Daoy (cell line): ENCODE measurements at places on chromosomes 7 and 10. TPM values are rescaled to one million over a fixed set of nuclear protein-coding genes. Genes with fewer than 3 reads are reported as not detected.

The WDR86 gene
- 0.06 and 0.48 TPM in 2 replicates for total RNA-seq

The CPA1 gene
- total RNA-seq, result not detected in 2 replicates

The ADRB1 gene
- total RNA-seq, result not detected in 2 replicates

The DHX32 gene
- 28.1 and 28.5 TPM in 2 replicates for total RNA-seq

The ZMIZ2 gene
- 6.5 and 16.2 TPM in 2 replicates for total RNA-seq

The STEAP1B gene
- 20.2 and 31.4 TPM in 2 replicates for total RNA-seq

The RAPGEF5 gene
- 1.8 and 6.3 TPM in 2 replicates for total RNA-seq

The ASZ1 gene
- total RNA-seq, result not detected in 2 replicates

The ATP5MK gene
- total RNA-seq, result 588 and 606 TPM in 2 replicates

The SKIDA1 gene
- 0.29 and 1.3 TPM in 2 replicates for total RNA-seq

The SPOCK2 gene
- total RNA-seq, result 0.29 TPM in 1 of 2 replicates, not detected in the other

DNA sequence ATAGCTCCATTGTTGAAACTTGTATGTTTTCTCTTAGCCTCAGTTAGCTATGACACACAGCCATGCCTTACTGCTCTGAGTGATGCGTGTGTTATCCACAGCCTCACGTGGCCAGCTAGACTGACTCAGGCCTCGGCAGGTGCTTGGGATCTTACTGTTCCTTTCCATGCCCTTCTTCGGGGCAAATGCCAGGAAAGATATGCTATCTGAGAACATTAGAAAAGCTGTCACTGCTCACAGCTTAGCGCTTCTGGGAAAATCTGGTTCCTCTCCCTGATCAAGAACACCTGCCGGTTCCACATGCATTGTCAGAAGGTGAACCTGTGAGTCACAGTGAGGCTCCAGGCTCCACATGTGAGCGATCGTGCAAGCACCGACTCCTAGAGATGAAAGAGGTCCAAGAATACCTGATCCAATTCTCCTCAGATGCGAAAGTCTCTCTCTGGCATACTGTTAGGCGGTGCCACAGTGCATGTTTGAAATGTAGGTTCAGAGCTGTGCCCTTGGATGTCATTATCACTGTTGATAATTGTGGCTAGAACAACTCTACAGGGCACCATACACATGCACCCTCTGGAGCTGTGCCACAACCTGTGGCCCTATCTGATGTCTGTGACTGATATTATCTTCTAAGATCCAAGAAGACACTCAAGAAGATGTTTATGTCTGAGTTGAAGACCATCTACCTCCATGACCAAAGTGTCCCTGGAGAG lies 247.8 kb upstream of the IGFBP3 start:
- DNase-seq, result peak; percentile 60

GRCh38 chr7:110569486-110570205 lies 521.3 kb upstream of the LRRN3 start:
- no peak for DNase-seq

- DNase-seq, result no peak
Observed at GRCh38 chr10:35723992-35724391, 81.9 kb upstream of the FZD8 start.

GRCh38 chr7:54538122-54538521 lies 4.1 kb upstream of the VSTM2A start:
- DNase-seq, result no peak

DNA sequence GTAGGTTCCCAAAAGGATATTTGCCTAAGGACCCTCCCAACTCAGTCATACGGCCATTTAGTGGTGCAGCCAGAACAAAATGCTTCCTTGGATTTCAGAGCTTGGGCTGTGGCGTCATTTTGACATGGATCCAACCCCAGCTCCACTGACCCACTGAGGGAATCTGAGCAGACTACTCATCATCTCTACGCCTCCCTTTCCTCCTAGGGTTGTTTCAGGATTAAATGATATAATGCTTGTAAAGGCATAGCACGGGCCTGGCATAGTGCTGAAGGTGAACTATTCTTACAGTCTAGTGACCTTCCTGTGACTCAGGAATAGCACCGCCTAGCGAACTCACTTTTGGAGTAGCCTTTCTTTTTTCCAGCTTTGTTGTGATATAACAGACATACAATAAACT lies 70.3 kb upstream of the LOXL4 start:
- DNase-seq, result no peak

GRCh38 chr7:80609751-80610150 lies 28.7 kb upstream of the CD36 start:
- no peak for DNase-seq

- DNase-seq, result no peak
Observed at GRCh38 chr7:22730066-22730710, 3.2 kb downstream of the IL6 start.

DNA sequence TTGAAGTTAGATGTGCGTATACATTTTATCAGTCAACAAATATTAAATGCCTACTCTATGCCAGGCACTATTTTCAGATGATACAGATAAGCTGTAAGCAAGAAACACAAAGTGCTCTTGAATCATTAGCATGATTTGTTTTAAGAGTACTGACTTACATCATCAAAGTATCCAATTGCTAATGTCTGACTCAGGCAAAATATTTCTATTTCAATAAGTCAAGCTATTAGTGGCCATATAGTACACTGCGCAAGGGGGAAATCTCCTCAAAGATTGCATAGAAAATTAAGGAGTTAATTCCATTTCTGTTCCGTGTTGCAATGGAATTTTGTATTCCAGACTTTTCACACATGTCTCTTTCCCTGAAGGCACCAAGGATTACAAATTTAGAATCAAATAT lies 46.1 kb upstream of the DNAJC1 start:
- no peak for DNase-seq

- DNase-seq, result no peak
Observed at GRCh38 chr7:141708351-141708750, at the start of gene WEE2. WEE2 (plus strand) TSS chr7:141708353; CDS start chr7:141708759, 406 bp downstream.

DNA sequence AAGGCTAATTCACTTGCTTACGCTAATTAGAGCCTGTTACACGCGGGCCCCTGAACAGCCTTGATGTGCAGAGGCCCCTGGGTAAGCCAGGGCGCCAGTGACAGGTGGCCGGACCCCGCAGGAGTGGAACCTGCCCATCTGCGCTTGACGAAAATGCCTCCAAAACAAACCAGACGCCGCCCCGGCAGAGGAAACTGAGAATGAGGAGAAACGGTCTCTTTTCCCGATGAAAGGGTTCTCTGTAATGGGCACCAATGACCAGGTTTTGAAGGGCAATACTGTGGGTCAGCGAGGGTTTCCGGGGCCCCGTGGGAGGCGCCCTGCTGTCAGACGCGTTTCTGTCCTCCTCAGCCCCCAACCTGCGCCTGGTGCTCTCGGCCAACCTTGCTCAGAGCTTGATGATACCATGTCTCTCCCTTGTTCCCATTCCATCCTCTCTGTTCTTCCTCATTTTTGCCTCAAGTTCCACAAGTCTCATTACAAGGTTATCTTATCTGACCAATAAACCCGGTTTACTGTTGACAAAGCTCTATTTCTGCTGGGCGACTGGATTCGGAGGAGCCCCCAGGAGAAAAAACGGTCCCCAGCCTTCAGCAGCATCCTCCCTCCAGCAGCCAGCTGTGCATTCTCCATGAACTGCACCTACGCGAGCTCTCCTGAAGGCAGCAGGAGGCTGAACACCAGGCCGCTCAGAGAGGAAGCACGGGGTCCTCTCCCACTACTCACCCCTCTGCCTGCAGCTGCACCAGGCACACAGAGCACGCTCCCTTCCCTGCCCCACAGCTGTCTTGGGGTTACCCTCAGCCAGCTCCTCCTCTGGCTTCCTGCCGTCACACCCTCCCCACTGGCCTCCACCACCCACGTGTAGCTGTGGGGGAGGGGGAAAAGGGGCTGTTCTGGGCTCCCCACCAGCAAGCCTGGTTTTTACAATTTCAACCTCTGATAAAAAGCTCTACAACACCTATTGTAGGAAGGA lies 202.0 kb downstream of the MAD1L1 start:
- DNase-seq, result no peak

GRCh38 chr10:8498290-8498689 lies 443.8 kb downstream of the GATA3 start:
- DNase-seq, result no peak

DNA sequence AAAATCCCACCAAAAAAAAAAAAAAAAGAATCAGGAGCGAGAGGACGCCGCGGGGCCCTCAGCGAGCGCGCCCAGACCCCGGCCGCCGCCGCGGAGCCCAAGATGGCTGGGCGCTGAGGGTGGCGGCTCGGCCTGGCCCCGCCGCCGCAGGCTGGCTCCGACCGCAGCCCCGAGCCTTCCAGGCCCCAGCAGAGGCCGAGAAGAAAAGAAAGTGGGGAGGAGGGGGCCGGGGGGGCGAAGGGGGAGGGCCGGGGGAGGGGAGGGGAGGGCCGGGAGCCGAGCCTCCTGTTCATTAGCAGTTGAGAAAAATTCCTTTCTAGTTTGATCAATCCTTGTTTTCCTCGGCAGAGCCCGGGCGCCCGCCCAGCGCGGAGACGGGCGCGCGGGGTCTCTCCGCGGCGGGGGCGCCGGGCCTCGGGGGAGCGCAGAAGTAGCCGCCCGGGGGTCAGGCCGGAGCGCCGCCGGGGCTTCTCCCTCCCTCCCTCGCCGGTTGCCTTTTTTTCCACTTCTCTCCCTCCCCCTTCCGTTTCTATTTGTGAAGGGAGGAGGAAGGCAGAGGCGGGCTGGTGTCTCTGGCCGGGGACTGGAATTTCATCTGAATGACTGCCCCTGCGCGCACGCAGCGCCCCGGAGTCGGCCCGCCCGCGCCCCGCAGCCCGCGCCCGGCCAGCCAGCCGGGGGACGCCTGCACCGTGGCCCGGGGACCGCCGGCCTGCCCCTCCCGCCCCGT lies 778 bp upstream of the TRIM8 start:
- DNase-seq, result peak; percentile 75

DNA sequence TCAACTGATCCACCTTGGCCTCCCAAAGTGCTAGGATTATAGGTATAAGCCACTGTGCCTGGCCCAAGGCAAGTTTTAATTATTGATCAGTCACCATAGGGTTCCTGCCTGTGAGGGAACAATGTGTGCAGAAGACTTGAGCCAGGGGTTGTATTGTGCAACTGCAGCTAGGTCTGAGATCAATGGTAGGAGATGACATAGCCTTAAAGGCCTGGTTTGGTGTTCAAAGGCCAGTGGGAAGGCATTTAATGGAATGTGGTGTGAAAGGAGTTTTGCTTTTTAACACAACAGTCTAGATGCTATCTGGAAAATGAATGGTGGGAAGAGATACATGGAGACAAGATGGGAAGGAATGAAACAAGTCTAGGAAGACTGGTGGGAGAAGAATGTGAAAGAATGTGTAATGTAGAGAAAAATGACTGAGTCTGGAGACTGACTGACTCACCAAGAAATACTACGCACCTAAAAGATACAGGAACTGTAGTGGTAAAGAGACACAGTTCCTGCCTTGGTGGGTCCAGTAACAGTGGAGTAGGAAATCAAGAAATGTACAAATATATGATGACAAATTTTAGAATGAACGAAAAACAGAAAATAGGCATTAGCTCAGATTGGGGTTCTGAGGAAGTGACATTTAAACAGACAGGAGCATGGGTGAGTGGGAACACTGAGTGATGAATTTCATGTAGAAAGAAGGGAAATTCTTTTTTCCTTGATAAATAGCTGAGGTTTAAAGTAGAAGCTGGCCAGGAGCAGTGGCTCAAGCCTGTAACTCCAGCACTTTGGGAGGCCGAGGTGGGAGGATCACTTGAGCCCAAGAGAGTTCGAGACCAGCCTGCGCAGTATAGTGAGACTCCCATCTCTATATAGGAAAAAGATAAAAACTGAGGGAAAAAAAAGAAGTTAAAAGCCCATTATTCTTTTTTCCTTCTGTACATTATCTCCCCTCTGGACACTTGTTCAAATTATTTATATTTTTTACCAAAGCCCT lies 9.4 kb downstream of the HNRNPF start:
- no peak for DNase-seq

GRCh38 chr10:69807696-69808095 lies 6.0 kb downstream of the COL13A1 start:
- DNase-seq, result peak; percentile 45

- peak; percentile 53 for DNase-seq
Observed at GRCh38 chr10:52443419-52444388, 129.6 kb downstream of the DKK1 start.

- DNase-seq, result no peak
Observed at GRCh38 chr10:51344371-51344770, 270.1 kb downstream of the PRKG1 start.

DNA sequence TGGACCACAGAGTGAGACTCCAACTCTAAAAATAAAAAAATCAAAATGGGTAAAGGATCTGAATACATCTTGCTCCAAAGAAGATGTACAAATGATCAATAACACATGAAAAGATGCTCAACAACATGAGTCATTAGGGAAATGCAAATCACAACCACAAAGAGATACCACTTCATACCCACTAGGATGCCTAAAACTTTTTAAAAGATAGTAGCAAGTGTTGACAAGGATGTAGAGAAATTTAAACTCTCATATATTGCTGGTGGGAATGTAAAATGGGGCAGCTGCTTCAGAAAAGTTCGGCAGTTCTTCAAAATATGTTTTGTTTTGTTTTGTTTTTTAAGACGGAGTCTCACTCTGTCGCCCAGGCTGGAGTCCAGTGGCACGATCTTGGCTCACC lies 45.7 kb upstream of the GTF2IRD1 start:
- no peak for DNase-seq

GRCh38 chr7:38846280-38846679 lies 62.7 kb downstream of the VPS41 start:
- DNase-seq, result peak; percentile 23

- peak; percentile 47 for DNase-seq
Observed at GRCh38 chr7:83410989-83411591, 237.8 kb downstream of the SEMA3E start.

- no peak for DNase-seq
Observed at GRCh38 chr7:69193061-69193460, 405.2 kb upstream of the AUTS2 start.

DNA sequence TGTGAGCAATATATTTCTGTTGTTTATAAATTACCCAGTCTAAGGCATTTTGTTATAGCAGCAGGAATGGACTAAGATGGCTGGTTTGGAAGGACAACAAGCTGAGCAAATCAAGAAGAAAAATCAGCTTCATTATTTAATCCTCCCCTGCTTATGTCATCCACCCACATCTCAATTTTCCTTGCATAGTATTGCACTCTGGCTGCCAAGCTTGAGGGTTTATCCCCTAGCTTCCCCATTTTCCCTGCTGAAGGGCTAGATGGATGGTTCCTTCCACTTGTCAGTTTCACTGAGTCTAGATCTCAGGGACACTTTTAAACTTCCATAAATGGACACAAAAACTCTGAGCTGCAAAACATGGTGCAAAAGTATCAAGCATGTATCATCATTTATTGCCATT lies 75.2 kb upstream of the LAMB4 start:
- no peak for DNase-seq

DNA sequence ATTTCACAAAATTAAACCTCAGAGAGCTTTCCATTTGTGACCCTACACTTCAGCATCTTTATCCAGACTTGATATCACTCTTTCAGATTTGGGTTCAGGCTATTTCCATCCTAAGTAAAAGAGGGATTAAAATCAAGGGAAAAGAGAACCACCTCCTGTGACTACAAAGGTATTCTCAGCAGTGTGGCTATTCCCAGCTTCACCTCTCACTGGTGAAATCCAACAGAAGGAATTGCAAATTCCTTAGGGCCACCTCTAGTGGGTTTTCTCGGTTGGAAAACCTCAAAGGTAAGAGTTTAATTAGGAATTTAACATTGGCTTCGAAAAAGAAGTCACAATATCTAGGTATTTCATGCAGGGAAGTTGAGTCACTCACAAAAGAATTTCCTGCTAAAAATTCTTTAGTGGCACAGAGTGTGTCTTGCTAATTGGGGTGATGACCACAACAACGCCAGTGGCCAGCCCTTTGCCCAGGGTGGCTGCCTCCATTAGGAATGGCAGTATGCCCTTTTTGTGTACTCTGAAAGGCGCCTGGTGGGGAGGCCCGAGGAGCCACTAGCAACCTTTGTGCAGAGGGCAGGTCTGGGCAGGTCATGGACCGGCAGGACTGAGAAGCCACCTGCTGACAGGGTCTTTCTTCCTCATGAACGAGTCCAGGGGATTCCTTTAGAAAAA lies 52.2 kb downstream of the SEM1 start:
- peak; percentile 23 for DNase-seq
